ENCODE measurements at places on chromosomes 12 and 14.
A peak's percentile ranks its signal among the peaks of the same experiment; 100 is the strongest.

- no peak for DNase-seq
Observed at GRCh38 chr12:79071498-79071897, 206.9 kb downstream of the SYT1 start.

- no peak for DNase-seq
Observed at GRCh38 chr14:36657399-36658122, 4.1 kb upstream of the PAX9 start.

- no peak for DNase-seq
Observed at GRCh38 chr14:85438481-85438942, 91.4 kb upstream of the FLRT2 start.

DNA sequence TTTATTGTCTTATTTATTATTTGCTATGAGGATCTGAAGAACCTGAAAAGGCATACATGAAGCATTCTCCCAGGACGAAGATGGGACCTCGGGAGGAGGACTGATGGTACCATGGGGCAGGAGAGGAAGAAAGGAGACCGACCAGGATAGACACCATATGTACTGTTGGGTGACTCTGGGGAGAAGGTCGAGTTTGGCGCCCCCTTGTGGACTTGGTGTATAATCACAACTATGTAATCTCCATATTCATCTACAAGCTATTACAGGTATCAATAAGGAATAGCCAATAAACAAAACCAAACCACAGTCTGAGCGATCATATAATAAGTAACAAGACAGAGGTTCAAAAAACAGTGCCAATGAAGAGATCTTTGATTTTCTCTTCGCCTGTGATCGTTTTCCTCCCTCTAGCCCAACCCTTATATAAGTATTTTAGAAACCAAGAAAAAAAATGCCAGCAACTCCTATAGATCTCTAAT lies 139.1 kb downstream of the SPTSSA start:
- DNase-seq: peak; percentile 38

DNA sequence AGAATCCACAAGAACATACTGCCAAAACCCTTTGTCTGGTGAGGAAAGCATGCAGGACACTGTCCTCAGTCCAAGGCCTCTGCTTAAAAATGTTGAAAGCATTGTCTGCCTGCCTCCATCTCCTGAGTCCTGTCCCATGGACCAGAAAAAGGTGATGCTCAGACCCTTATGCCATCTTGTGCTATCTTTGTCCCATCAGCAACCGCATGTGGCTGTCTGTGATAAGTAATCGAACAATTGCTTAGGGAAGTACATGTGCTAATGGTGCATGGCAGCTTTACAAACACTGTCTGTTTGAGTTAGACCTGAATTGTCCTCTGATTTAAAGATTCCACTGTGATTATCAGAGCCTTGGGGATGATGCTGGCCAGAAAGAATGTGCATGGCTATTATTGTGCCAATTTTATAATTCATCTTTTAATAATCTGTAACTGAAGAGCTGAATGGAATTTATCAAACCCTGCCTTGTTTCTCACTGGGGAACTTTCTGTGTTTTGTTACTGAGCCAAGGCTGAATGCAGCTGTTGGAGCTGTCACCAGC lies 177.5 kb downstream of the DACT1 start:
- DNase-seq: no peak

DNA sequence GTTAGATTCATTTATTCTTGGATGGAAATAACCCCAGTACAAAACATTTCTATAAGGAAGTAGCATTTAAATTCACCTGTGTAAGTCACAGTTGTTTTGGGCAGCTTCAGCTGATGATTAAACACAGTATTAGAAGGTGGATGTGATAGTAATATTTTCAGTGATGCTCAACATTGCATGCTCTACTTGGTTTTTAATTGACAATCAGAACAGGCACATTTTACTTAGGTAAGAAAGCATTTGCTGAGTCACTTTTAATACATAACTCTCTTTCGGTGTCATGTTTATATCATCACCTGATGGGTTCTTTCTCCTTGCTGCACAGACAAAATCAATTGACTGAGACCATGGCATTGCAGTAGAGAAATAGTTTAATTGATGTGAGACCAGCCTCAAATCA lies 80.7 kb downstream of the CMAS start:
- DNase-seq: no peak

- DNase-seq: no peak
Observed at GRCh38 chr12:99521664-99522063, 125.9 kb upstream of the GARIN6 start.

DNA sequence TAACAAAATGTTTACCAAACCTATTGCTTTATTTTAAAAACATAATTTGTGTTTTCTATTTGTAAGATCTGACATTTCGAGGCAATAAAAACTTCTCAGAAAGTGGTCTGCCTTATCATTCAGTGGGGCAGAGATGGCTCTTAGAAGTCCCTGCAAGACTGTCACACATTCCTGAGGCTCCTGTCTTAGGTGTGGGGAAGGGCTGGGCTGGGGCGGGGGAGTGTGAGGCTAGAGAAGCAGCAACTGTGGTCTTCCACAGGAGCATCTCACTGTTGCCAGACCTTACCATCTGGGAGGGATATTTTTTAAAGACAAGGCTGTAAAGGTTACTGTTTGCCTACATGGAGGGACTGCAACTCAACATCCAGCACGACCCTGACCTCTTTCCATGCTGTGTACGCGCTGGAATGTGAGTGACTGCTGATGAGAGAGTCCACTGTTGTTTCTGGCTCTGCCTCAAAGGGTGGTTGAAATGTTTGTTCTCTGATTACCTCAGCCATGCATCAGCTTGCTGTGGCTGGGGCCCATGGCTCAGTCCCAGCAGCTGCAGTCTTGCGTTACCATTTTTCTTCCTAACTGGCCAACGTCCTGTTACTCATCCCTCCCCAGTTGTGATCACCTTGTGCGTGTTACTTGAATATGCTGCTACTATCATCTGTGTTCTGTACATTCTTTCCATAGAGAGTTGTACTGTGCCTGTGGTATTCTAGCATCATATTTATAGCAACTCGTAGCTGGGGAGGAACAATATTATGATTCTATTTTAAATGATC lies 12.4 kb downstream of the ERG28 start:
- DNase-seq: no peak

- no peak for DNase-seq
Observed at GRCh38 chr14:34989762-34990161, 7.0 kb downstream of the SRP54 start.

GRCh38 chr14:26454105-26454504 lies 143.7 kb downstream of the NOVA1 start:
- no peak for DNase-seq

DNA sequence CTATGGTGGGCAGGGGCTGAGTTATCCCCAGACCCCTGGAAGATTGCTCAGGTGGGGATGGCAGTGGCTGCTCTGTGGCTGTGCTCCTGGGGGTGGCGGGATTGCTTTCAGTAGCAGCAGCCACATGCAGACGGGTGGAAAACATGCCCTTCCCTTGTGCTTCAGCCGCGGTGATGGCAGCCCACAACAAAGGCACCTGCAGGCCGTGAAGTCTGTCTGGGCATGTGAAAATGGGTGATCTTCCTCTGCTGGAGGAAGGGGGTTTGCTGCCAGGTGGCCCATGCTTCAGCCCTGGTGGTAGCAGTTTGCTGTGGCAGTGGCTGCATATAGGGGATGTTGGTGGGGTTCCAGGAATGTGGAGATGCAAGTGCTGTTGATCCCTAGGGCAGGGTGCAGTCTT lies 326.2 kb upstream of the RGS6 start:
- no peak for DNase-seq

DNA sequence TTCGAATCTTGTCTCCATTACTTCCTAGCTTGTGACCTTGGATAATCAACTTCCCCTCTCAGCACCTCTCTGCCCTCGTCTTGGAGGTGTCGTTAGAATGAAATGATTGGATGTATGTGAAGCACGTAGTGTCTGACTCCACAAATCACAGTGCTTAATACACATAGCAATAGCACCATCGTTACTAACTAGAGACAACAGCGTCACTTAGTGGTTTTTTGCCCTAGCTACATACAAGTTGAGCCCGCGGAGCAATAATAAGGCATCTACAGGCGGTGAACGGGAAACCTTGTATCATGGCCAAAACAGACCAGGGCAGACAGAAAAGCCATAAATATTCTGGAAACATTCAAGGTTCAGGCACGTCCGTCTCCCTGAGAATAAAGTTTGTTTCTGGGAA lies 154.9 kb downstream of the ASCL4 start:
- DNase-seq: no peak

DNA sequence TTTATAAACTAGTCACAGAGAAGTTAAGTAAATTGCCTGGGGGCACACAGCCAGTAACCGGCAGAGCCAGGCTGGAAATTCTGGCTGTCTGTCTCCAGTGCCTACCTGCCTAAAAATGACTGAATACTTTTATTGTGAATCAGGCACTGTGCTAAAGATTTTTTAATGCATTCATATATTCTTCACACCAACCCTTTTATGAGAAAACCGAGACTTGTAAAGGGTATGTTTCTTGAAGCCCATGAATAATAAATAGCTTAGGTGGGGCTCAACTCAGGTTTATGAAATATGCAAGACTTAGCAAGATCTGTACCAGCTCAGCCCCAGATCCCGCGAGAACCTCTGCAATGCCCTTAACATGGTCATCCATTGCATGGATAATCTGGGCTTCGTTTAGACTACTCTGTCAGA lies 60.8 kb downstream of the TMCC3 start:
- no peak for DNase-seq

DNA sequence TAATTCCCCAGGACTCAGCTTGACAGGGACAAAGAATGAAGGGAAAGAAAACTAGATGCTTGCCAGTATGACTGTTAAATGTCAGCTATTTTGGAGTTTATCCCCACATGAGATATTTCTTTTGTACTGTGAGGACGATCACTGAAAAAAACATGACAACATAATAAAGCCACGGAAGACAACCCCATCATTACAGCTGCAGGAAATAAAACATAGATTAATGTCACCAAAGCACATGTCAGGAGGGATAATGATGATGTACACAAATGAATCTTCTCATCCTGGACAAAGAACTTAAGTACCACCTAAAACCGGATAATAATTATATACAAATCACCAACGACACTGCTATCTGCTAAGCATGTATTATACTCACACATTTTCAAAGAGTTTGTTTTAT lies 84.6 kb upstream of the GRIP1 start:
- no peak for DNase-seq

- no peak for DNase-seq
Observed at GRCh38 chr14:94665121-94665520, 52.9 kb downstream of the SERPINA3 start.

DNA sequence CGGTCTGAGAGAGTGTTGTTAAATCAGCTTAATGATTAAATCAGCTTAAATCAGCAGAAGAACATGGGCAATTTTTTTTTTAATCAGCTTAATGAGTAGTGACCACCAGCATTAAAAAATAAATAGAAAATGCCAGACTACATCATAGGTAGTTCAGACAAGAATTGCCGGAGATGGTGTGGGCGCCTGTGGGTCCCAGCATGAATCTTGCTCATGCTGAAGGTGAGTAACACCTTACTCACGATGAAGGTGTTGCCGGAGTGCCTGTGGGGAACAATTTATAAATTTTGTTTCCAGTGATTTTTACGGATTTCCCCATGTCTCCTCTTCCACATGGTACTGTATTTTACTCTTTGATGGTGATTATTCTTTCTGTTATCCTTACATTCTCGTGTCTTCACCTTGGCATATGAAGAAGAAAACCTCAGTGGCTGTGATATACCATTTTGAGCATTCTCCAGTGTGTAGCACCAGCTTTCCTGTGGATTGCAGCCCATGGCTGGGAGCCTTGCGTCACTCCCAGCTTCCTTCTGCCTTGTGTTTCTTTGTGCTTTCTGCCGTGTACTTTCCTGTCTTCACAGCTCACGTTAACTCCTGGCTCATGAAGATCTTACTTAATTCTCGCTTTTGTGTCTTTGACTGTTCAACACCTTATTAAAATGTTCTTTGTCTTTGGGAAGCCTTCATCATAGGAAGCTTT lies 4.7 kb downstream of the TDRD9 start:
- no peak for DNase-seq

All from stimulated activated CD8-positive, alpha-beta memory T cell treated with anti-CD3 and anti-CD28 coated beads, Interleukin-4, amount 100 ng/mL, for 24 hours (primary cell).